ENCODE measurements at places on chromosomes 16 and 17.
A peak's percentile ranks its signal among the peaks of the same experiment; 100 is the strongest.

DNA sequence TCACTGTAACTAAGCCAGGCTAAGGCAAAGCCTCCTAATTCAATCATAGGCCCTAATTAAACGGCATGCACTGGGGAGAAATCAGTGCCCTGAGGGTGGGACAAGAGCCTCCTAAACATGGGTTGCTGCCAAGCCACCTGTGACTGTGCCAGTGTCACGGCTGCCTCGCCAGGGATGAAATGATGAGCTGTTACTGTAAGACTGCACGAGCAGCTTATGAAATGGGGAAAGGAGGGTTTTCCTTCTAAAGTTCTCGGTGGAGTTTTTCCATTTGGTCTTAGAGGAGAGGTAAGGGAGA lies 12.7 kb downstream of the TMEM11 start:
- no peak for DNase-seq

- no peak for DNase-seq
Observed at GRCh38 chr17:15348021-15348420, 6.6 kb upstream of the TEKT3 start.

- peak; percentile 70 for DNase-seq
Observed at GRCh38 chr16:12067714-12068401, 91.3 kb downstream of the SNX29 start.

DNA sequence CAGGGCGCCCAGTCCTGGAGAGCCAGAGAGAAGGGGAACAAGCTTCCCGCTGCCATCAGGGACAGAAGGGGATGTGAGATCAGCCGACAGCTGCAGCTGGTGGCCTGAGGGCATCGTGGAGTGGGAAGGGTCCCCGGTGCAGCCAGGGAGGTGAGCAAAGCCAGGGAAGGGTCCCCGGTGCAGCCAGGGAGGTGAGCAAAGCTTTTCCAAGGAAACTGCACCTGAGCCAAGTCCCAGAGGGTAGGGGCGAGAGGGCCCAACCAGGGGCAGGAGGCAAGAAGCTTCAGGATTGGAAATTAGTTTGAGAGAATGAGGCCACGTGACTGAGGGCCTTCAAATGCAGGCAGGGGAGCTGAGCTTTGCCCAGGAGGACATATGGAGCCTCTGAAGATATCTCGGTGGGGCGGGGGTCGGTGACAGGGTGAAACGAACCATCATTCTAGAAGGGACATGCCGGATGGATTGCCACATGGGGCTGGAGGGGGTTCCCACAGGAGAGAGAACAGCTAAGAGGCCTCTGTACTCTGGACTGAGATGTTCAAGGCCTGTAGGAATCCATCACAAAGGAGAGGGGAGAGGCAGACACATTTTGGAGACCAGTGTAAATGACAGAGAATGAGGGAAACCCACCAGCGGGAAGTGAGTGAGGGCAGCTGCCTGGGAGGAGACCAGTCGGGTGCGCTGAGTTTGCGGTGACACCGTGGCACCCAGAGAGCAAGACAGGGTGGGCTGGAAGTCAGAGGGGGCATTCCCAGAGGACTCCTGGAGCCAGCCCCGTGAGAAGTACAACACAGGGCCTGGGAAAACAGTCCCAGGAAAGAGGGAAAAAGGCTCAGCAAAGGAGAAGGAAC lies 31.4 kb upstream of the RPH3AL start:
- no peak for DNase-seq

DNA sequence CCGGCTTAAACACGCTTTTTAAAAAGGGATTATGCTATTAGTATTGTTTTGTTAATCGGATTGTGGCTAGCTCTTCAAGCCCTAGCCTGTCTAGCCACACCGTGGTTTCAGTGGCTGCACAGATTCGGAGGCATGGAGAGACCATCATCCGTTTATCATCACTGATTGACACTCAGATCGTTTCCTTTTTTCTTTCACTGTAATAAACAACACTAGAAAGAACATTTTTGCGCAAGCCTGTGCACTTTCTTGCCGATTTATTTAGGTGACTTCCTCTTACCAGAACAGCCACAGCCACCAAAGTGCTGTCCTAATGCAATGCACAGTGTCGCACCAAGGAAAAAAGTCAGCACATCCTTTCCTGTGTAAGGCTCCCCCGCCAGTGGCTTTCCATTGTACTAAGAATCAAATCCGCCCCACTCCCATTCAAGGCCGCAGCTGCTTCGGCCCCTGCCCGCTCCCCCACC lies 78.2 kb downstream of the CRISPLD2 start:
- no peak for DNase-seq

- DNase-seq = no peak
Observed at GRCh38 chr16:3824121-3824795, 56.3 kb downstream of the CREBBP start.

- DNase-seq = no peak
Observed at GRCh38 chr16:561957-562938, 2.1 kb downstream of the PRR35 start.

GRCh38 chr16:72769876-72770275 lies 278.1 kb downstream of the ZFHX3 start:
- DNase-seq = no peak

- DNase-seq = no peak
Observed at GRCh38 chr17:37752482-37752881, 7.6 kb upstream of the HNF1B start.

- no peak for DNase-seq
Observed at GRCh38 chr17:28369684-28370034, 448 bp downstream of the VTN start.

GRCh38 chr17:45368651-45369050 lies 51.8 kb upstream of the MAP3K14 start:
- DNase-seq = no peak

DNA sequence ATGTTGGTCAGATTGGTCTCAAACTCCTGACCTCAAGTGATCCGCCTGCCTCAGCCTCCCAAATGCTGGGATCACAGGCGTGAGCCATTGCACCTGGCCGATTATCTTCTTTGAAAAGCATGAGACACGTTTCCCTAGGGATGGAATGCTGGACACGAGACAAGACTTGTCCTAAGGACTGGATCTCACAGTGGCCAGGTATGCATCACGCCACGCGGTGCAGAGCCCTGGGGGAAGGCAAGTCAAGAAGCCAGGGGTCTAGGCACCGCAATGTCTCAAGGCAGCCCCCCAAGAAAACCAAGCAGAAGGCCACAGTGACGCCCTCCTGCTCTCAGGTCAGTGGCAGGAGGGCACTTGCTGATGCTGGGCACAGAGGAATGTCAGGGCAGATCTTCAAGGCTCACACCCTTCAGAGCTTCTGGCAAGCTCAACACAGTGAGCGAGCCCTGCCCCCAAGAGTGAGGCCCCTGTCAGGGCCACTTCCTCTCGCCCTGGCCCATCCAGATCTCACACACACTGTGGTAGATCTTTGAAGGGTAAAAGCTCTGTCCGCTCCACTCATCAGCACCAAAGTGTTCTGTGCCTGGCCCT lies 134.7 kb downstream of the ZNF778 start:
- DNase-seq = no peak

Measured in iPS DF 6.9 (cell line).